ENCODE measurements at places on chromosomes 4 and X.

- DNase-seq: peak; percentile 90
Measured at GRCh38 chr4:78612398-78613178, 61.0 kb downstream of the ANXA3 start.

- no peak for DNase-seq
Measured at GRCh38 chrX:130119312-130119898, 9.1 kb upstream of the ELF4 start.

DNA sequence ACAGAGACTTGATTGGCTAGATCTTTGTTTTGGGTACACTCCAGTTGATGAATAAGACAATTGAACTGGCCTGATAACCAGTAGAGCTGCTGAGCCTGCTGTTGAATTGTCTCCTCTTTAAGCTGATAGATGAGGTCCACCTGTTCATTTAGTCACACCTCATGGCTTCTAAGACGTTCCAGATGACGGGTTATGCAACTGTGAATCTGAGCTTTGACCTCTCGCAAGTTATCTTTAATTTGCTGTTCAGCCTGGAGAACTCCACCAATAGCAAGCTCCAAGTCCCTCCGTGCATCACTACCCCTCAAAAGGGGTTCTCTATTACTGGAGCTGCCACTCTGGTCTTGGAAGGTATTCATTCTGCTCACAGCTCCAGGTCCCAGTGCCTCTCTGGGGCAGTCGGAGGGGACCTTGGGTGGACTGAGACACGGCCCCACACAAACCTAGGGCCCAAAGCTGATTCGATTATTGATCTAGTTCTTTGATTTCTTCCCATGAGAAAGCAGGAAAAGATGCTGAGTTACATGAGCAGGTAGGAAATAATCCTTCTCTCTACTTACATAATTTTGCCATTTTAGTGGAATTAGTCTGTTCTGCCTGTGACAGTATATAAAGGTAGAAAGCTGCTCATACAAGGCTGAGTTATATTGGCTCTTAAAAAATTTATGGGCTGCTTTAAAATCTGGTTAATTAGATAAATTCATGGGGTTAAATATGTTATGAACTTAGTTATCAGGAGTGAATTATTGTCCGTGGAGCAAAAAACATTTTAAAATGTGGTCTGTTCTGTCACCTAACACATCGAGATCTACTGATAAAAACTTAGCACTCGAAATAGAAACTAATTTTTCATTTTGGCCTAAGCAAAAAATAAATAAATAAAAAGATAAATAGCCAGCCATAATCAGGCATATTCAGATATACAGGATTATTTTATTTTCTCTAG lies 6.8 kb downstream of the MMAA start:
- DNase-seq: no peak

GRCh38 chr4:2261853-2262144 lies at the start of gene MXD4:
Gene MXD4 (minus strand): TSS chr4:2262109. CDS start chr4:2261980, 129 bp downstream.
- no peak for DNase-seq

- DNase-seq: no peak
Measured at GRCh38 chr4:153948041-153948440, 159.2 kb upstream of the SFRP2 start.

DNA sequence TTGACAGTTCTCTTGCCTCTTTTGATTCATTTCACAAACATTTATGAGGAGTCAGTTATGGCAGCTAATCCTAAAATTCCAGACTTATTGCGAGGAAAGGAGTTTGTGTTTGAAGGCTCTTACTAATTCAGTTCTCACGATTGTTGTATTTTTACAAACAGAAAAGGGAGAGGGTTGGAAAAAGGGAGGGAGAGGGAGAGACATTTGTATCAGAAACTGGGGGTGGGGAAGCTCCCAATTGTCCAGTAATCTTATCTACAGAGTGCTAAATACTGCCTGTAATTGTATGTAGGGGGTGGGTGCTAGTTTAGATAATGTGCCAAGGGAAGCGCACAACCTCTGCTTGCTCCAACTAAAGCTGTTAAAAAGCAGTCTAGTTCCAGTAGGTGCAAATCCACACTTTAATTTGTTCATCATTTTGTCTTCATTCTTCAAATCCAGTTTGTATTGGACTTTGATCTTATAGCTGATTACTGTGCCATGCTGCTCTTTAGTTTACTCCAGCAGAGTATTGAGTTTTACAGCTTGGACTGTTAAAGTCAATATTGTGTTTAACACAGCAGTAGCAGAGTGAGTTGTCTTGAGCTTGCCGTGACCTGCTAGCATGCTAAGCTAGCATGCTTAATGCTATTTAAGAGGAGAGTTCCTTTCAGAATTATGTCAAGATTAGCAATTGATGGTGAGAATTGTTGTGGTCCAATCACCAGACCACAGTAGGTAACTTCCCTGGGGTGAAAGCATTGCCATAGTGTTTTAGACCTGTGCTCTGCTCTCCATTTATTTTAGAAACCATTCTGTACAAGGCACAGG lies 13.9 kb downstream of the FNIP2 start:
- DNase-seq: peak; percentile 72

- no peak for DNase-seq
Measured at GRCh38 chr4:111128327-111128726, 505.4 kb upstream of the PITX2 start.

DNA sequence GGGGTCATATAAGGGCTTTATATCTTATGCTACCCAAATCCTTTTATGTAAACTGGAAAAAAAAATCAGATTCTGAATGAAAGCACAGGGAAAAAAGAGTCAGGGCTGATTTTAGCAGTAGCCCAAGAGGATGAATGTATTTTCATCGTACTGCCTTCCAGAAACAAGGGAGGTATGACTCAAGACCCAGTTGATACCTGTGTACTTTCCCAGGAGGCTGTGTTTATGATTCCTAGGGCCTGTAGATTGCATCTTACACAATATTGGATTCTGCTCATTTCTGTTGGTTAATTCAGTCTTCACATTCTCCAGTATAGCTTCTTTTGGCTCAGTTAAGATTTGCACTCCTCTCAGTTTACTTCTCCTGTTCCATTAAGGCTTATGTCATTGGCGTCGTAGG lies 127.9 kb upstream of the LIMCH1 start:
- DNase-seq: no peak

DNA sequence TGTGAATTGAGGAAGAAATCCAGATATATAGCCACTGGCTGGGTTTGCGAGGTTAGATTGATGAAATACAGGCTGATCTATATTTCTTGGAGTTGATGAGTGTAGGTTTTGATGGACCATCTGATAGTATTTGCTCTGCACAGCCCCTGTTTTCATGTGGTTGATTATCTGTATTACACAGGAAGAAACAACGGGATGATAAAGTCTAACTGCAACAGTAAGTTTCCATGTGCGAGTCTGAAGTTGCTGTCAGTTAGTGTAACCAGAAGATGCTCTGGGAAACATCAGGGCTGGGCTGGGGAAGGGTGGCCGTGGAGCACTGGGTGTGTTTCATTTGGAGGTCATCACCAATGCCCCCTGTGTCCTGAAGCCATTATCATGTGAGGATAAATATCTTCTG lies 148.4 kb upstream of the SFRP2 start:
- peak; percentile 22 for DNase-seq

DNA sequence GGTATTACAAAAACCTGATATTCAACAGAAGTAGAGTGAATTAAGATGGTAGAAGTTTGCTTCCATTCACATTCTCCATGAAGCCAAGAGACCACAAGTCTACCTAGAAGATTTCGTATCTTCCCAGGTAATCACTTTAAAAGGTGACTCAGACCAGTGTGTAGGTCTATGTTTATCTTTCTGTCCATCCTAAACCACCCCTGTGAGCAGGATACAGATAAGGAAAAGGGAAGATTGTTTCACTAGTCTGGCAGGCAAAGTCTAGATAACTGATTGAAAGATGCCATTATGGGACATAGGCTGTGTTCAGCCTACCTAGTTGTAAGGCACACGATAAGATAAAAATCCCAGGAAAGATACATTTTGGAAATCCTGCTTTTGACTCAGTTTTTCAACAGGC lies 244.3 kb upstream of the NWD2 start:
- DNase-seq: no peak

DNA sequence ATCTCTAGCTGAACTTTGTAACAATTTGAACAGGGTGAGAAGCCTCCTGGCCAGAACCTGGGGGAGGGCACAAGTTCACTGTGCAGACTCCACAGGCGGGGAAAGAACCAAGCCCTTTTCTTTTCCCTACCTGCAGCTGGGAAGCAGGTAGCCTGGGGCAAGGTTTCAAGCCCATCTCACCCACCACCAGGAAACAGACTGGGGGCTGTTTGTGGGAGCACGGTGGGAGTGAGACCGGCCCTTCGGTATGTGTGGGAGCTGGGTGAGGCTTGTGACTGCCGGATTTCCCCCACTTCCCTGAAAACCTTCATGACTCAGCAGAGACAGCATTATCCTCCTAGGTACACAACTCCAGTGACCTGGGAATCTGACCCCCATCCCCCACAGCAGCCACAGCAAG lies 211.7 kb downstream of the ZNF674 start:
- no peak for DNase-seq

GRCh38 chr4:57023104-57023503 lies 44.4 kb downstream of the POLR2B start:
- DNase-seq: no peak

DNA sequence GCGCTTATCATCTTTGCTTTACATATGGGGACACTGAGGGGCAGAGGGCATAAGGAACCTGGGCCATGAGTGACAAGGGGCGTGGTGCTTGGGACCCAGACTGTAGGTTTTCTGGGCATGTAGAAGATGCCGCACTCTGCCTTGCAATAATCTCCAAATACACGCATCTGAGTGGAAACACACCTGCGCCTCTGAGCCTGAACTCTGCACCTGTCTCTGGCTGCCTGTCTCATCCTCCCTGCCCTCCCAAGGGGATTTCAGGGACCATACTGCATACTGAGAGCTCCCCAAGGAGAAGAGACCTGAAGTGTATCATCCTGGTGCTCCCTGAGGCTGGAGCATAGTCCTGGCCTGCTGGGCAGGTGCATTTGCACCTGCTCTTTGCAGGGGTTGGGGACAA lies 34.7 kb upstream of the ASMTL start:
- no peak for DNase-seq

DNA sequence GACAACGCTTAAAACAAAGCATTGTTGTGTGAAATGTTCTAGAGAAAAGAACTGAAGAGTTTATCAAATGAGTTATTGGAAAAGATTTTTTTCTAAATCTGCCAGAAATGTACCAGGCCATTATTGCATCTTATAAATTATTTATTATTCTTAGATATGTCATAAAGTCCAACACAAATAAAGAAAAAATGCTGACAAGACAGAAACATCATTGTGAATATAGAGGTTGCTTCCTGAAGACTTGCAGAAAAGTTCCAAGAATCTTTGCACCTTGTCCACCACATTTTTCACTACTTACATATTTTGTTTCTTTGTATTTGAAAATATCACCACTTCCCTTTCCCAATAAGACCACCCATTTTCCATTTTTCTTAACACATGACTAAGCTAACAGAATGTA lies 545.8 kb downstream of the IQCM start:
- no peak for DNase-seq

DNA sequence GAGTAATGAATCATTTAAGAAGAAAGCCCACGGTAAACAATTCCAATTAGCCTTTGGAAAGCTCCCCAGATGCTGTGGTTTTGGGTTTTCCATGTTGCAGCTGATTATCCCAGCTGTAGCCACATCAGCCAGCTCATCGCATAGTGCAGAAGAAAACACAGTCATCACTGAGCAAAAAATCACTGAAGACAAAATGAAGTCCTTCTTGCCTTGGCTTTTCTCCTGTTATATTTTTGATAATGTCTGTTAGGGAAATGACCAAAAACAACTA lies 193.0 kb upstream of the C1QTNF7 start:
- DNase-seq: no peak

GRCh38 chrX:15619053-15619755 lies 18.4 kb upstream of the ACE2 start:
- DNase-seq: no peak

- no peak for DNase-seq
Measured at GRCh38 chr4:86970447-86971354, 35.9 kb downstream of the AFF1 start.

DNA sequence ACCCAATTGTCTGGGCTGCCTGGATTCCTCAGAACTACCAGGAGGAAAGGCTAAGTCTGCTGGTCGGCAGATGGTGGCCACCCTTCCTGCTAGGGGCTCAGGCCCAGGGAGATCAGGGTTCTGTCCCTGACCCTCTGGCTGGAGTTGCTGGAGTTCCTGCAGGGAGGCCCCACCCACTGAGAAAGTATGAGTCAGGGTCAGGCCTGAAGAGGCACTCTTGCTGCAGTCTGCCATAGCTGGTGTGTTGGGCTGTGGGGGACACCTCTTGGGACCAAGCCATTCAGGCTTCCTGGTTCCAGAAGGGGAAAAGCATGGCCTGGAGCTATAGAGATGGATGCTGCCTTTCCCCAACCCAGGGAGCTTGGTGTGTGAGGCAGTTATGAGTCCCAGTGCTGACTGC lies 40.4 kb upstream of the PCDH18 start:
- no peak for DNase-seq

Measured in hematopoietic multipotent progenitor cell treated with erythropoietin and hydrocortisone succinate and interleukin-3 and kit ligand, for 6 days (in vitro differentiated cells).